Pancreas (tissue), 10 donors: ENCODE measurements at places on chromosomes 7 and 10.

GRCh38 chr10:27534161-27534700 lies 30.1 kb downstream of the RAB18 start:
- DNase-seq = no peak
- H3K36me3 ChIP-seq = peaks cover 8% of the 10 kb centered on the region
- H3K4me3 ChIP-seq = no peak overlapping the region
- H3K4me1 ChIP-seq = no peaks in the 10 kb centered on the region
- no peaks in the 10 kb centered on the region for H3K27me3 ChIP-seq

GRCh38 chr10:53140506-53140905 lies 367.9 kb upstream of the MBL2 start:
- no peak for DNase-seq
- H3K4me3 ChIP-seq = no peak overlapping the region
- H3K4me1 ChIP-seq = no peaks in the 10 kb centered on the region
- no peaks in the 10 kb centered on the region for H3K36me3 ChIP-seq

DNA sequence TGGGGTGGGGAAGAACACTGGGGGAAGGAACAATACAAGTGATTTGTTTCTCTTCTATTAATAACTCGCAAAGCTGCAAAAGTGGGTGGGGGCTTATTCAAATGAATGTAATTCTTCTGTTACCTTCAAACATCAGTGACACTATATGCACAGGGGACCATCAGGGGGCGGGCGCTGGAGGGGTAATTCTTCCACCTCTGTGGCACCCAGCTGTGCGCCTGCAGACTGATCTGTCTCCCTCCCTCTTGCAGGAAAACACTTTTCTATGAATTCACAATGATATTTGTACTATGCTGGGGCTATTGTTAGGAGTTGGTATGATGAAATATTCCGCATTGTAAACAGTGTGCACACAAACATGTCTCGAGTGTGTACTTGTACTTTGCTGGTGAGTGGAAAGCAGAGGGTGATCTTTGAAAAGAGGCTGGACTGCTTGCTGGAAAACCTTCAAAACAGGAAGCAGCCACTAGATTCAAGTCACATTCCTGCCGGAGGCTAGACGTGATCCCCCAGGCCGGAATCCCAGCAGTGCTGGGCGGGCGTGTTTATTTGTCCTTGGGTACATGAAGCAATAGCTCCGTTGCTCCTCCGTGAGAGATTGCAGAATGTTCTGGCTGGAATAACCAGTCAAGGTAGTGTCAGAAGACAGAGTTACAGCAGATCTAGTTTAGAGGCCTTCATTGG lies 15.8 kb upstream of the BNIP3 start:
- H3K4me1 ChIP-seq = peaks cover 46% of the 10 kb centered on the region
- H3K36me3 ChIP-seq = no peaks in the 10 kb centered on the region
- H3K27me3 ChIP-seq = no peaks in the 10 kb centered on the region
- DNase-seq = peak; percentile 84

- no peak for DNase-seq
- no peaks in the 10 kb centered on the region for H3K27me3 ChIP-seq
Measured at GRCh38 chr10:18178854-18179483, 38.7 kb downstream of the CACNB2 start.
